ENCODE measurements at places on chromosomes 11 and 22.

DNA sequence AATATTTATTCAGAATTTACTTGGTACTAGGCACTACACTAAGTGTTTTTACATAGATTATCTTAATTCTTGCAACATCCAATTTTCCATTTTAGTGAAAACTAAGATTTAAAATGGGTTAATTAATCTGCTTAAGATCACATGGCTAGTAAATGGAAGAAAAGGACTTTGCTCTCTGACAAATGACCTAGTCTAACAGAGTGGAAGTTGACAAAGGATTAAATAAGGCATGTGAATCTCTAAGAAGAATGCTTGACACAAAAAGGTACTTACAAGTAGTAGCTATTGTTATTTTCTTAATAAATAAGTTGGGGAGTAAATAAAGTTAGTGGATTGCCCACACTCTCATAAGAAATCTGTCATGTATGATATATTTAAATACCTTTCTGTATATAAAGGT, 584.8 kb downstream of the DLG2 start:
- no peak for DNase-seq

- DNase-seq, result no peak
Observed at GRCh38 chr11:66846671-66847091, 3.4 kb downstream of the RCE1 start.

GRCh38 chr11:134519788-134520187, 107.7 kb upstream of the B3GAT1 start:
- DNase-seq, result no peak

DNA sequence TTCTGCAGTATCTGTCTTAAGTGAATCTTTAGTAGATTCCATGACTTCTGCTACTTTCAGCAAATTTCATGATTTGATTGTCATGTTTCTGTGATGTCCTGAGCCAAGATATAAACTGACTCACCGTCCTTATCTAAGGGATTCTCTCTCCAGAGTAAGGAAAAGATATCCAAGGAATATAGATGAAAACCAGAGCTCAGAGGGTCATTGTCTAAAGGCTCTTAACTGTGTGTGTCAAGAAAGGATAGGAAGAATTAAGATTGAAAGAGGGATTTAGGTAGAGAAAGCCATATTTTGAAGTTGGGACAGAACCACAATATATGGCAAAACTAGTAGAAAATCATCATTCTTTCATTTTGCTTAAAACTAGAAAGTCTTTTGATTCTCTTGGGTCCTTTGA, 50.7 kb downstream of the PPME1 start:
- DNase-seq, result no peak

- DNase-seq, result peak; percentile 65
Observed at GRCh38 chr11:44592125-44592940, 26.9 kb downstream of the CD82 start.

DNA sequence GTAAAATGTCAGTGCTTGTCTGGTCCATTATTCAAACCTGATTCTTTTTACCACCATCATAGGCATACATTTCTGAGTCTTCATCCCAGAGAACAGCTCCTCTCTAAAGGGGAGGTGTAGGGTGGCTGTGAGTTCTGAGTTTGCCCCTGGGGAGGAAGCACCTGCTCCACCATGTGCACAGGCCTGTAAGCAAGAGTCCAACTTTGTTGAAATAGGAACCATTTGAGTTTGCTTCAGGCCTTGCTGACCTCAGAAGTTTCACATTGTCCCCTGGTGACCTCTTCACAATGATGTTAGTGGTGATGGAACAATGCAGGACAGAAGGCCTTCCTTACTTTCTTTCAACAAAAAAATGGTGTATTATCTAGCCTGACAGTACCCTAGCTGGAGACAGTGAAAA, 54.6 kb upstream of the TOP3B start:
- DNase-seq, result no peak

All from AG09309 (cell line).